ENCODE measurements at places on chromosomes 3 and 15.
A peak's percentile ranks its signal among the peaks of the same experiment; 100 is the strongest.

GRCh38 chr15:91525751-91526150, 327.8 kb upstream of the SLCO3A1 start:
- DNase-seq, result no peak

DNA sequence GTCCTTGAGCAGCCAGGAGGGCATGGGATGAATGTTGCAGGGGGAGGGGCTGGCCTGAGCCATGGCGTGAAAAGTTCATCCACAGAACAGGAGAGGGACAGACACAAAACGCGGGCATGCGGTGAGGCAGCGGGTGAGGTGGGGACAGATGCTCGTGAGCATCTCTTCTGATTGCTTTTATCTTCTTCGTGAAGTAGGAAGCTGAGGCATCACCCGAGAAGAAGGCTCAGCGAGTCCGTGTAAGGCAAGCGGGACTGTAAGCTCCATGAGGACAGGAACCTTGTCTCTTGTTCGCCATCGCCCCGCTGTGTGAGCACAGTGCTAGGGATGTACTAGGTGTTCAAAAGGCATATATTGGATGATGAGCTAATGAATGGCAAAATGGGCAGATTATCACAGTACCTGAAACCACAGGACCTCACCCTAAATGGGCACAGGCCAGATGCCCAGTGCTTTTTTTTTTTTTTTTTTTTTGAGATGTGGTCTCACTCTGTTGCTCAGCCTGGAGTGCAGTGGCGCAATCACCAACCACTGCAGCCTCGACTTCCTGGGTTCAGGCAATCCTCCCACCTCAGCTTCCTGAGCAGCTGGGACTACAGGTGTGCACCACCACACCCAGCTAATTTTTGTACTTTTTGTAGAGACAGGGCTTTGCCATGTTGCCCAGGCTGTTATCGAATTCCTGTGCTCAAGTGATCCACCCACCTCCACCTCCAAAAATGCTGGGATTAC, 46.8 kb downstream of the CPN2 start:
- DNase-seq, result no peak

GRCh38 chr3:195548501-195548900, 5.4 kb upstream of the PPP1R2 start:
- DNase-seq, result no peak

DNA sequence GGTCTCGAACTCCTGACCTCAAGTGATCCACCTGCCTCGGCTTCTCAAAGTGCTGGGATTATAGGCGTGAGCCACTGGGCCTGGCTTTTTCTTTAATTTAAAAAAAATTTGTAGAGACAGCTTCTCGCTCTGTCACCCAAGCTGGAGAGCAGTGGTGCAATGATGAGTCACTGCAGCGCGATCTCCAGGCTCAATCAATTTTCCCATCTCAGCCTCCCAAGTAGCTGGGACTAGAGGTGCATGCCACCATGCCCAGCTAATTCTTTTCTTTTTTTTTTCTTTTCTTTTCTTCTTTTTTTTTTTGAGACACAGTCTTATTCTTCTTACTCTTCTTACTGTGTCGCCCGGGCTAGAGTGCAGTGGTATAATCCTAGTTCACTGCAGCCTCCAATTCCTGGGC, 19.8 kb downstream of the TUBGCP4 start:
- no peak for DNase-seq

DNA sequence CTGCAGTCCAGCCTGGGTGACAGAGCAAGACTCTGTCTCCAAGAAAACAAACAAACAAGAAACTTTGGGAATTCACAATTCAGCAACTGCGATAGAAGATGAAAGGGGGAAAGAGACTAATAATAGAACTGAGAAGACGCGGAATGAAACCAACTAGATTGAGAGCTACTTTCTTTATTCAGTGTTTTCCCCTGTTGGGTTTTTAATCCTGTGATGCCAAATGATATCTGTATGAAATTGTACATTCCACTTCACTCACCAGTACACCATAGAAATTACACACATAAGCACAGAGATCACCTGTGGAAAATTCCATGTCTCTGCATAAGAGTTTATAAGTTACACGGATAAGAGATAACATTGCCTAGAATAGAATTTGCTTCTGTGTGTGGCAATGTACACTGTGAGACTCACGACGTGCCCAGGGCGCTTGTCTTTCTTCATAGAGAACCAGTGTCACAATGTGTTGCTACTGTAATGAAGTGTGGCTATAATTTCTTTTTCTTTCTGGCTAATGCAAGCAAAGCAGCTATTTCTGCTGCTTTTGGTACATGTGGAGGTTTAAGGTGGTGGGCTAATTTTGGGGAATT, 17.7 kb upstream of the CHST2 start:
- no peak for DNase-seq

DNA sequence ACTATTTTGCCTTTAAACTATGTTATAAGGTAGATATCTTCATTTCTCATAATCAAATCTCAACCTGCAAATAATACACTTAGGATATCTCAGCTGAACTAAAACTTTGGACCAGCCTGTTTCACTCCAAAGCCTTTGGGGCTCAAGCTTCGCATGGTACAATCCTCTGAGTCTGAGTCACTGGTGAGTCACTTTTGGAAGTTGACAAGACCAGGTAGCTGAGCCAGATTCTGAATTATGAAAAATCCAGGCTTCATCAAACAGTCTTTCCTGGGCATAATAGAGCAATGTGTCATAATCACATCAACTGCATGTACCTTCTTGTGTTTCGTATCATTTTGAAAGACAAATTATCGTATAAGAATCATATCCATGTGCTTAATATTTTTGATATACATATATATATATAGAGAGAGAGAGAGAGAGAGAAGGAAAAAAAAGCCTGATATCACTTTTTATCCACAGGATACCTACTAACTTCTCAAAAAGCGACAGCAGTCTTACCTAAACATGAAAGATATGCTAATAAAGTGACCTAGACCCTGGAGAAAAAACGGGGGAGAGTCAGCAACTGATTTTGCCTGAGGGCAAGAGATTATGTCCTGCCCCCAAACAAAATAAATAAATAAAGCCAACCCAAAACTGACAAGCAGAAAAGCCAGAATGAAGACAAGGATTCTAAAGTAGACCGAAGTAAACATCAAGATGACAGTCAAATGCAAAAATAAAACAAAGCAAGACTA, 263.9 kb upstream of the TGFBR2 start:
- DNase-seq, result no peak

DNA sequence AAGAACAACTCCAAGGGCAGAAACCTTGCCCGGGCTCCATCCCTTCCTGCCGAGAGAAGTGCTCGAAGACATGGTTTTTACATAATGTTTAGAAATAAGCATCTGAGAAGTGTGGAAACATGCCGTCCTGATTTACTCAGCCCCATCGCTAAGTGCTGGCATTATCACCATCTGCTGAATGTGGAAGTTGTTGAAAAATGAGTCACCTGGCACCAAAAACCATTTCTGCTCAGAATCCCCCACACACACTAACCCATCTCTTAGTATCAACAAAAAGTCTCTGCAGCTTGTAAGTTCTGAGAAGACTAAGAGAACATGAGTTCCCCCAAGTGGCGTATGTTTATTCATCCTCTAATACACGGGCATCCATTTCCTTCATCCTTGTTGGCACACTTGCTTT, 51.0 kb upstream of the ARL8B start:
- DNase-seq, result peak; percentile 51

DNA sequence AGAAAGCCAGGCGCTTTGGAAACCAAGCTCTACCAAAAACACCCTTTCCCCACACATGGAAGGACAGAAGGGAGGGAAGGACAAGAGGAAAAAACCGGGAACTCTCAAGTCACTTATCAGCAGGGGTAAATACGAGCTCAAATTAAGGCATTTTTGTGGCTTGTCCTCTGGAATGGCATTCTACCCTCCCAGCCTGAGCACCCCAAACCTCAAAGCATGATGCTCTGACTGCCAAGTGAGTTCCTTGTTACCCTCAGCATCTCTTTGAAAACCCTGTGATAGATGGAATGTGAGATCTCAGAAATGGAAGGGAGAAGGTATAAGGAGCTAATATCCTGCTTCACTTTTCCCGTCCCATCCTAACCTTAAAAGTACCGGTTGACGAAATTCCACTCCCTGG, 8.1 kb upstream of the CSPG5 start:
- DNase-seq, result no peak

GRCh38 chr3:49912881-49913281, 9.2 kb upstream of the MST1R start:
- DNase-seq, result no peak

- DNase-seq, result peak; percentile 60
These were observed 109.7 kb upstream of the GALNT15 start for GRCh38 chr3:16064642-16065414.

DNA sequence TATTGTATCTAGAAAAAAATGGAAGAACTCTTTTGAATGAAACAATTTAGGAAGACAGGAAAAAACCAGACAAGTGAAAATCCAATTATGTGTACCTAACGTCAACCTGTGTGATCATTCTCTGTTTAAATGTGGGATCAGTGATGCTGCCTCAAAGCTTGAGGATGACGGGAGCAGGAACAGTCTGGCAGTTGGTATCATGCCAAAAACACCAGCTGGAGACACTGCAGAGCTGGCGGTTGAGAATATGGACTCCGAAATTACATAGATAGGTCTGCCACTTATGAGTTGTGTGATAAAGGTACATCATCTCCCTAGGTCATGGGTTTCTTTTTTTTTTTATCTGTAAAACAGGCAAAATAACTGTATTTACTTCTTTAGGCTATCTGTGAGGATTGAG, 480.5 kb downstream of the CNTN4 start:
- no peak for DNase-seq

GRCh38 chr15:58980351-58980939, 7.0 kb upstream of the RNF111 start:
- peak; percentile 65 for DNase-seq

DNA sequence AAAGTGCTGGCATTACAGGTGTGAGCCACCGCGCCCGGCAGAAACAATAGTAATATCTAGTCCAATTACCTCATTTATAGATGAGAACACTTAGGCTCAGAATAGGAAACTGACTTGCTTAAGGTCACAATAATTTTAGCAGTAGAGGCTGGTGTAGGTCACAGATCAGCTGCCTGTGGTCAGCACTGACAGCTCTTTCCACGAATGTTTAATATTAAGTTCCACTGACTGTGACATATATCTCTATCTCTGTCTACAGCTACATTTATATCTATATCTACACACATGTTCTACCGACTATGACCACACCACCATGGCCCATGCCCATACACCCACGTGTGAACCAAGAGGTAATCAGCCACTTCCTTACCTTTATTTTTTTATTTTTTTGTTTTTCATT, 40.2 kb upstream of the DLG1 start:
- no peak for DNase-seq

- no peak for DNase-seq
These were observed 61.5 kb downstream of the SLC6A1 start for GRCh38 chr3:11053926-11054503.

- DNase-seq, result no peak
These were observed 39.7 kb downstream of the LRTM1 start for GRCh38 chr3:54888162-54888561.

Measured in suppressor macrophage (primary cell).